ENCODE measurements at places on chromosomes 6 and 20.

GRCh38 chr6:135230711-135231468 lies 49.8 kb downstream of the MYB start:
- no peak for DNase-seq

DNA sequence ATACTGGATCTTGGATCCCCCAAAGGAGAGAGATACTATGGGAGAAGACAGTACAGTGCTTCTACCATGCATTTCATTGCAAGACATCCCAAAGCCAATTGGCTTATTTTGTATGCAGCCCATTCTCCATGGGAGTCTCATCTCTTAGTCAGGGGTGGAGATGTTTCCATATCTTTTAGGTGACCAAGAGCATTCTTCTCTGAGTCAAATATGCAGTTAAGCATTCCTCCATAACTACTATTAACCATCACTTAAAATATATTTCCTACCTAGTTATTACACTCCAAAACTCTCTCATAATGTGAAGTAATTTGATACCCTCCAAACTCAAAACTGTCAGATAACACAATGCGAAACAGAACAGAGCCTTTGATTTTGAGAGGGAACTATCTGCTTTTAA lies 542.6 kb downstream of the HDGFL1 start:
- DNase-seq: no peak

- DNase-seq: no peak
Observed at GRCh38 chr6:45737331-45738056, 278.2 kb downstream of the CLIC5 start.

- DNase-seq: no peak
Observed at GRCh38 chr6:163883984-163884383, 469.5 kb downstream of the QKI start.

DNA sequence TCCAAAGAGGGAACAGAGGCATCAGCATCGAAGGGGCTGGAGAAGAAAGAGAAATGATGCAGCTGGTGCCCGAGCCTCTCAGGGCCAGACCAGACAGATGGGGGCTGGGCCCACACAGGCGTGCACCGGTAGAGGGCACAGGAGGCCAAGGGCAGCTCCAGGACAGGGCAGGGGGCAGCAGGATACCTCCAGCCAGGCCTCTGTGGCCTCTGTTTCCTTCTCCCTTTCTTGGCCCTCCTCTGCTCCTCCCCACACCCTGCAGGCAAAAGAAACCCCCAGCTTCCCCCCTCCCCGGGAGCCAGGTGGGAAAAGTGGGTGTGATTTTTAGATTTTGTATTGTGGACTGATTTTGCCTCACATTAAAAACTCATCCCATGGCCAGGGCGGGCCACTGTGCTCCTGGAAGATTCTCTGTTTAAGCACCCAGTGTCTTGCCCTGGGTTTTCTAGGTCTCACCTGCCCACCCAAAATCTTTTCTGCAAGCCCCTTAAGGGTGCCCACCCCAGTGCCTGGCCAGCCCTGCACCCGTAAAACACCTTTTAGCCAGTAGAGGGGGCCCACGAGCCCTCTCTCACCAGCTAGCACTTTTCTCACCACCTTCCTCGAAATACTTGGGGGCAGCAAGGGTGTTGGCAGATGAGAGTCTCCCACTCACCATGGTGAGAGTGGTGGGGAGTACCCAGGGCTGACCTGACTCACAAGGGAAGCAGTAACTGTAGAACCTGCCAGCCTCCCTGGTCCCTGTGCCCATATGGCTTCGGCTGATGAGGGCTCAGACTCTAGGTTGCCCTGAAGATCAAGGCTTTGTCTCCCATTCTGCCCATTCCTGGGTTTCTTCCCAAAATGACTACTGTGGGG lies 35.7 kb upstream of the ID1 start:
- DNase-seq: peak; percentile 75

DNA sequence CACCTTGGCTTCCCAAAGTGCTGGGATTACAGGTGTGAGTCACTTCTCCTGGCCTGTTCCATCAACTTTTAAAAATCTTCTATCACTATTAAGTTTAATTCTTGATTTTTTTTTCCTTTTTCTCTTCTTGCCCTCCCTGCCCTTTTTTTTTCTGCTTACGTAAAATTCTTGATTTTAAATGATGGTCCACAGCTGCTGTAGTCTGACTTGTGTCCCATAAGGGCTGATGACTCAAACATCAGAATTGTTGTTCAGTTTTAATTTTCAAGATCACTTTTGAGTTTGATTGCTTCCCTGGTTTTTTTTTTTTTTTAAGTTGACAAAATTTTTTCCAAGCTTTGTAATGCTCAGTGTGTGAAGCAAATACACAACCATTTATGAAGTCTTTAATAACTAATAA lies 61.9 kb downstream of the CBFA2T2 start:
- DNase-seq: no peak

DNA sequence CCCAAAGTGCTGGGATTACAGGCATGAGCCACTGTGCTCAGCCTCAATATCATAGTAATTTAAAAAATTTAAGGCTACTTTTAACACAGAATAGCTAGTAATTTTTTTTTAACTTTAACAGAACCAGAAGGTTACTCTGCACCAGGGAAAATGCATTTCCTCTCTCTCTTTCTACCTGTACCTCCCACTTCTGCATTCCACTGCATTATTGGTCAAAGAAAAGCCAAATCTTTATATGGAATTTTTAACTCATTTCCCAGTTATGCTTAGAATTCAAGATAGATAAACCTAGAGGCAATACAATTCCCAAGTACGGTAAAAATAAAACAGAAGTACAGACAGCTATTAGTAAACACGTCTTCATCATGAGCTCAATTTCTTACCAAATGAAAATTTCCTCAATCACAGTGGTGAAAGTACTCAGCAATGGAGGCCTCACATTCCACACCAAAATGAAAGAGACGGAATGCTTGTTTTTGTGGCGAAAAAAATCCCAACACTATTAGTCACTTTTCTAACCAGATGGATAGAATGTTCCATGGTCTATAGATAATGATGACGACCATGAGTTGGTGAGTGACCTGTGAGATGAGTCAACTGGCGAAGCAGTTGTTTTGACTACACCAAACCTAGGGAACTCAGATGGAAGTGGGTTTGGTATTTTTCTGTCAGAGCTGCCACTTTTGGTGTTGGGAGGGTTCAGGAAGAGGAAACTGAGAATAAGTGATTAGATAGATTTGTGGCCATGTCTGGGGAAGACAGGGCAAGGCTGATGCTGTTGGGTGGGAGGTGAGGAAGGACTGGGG lies 104.7 kb upstream of the SGK1 start:
- DNase-seq: no peak

Data from sciatic nerve (tissue), 2 donors.